ENCODE measurements at places on chromosomes 7 and 10.

DNA sequence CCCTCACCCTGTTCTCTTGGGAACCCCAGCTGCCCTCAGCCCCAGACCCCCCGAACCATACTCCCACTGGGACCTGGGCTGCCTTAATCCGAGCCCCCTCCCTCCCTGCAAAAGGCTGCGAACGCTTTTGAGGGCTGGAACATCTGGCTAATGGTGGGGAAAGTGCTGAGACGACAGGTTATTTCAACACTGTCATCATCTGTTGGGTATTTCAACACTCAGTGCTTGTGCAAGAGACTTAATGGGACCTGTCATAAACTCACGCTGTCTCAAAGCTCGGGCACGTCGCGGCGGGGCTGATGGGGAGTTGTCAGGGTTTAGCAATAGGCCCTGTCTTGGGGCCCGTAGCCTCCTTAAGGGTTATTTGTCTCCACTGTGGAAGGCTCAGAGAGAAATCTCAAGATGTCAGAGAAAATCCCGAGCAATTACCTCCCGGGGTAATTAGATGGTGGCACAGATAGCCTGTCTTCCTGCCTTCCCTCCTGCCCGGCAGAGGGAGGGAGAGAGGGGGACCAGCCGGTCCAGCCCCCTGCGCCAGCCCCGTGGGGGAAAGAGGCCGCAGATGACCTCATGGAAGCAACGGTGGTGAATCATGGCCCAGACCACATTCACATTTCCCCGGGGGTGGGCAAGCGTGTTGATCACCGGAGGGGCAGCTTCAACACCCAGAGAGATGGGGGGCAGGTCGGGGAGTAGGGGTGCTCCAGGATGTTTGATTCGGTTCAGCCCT lies 88.7 kb upstream of the MYL10 start:
- DNase-seq: peak; percentile 45

GRCh38 chr7:133931053-133931452 lies 196.1 kb upstream of the LRGUK start:
- no peak for DNase-seq

GRCh38 chr10:60532696-60533468 lies 143.2 kb upstream of the ANK3 start:
- DNase-seq: no peak

DNA sequence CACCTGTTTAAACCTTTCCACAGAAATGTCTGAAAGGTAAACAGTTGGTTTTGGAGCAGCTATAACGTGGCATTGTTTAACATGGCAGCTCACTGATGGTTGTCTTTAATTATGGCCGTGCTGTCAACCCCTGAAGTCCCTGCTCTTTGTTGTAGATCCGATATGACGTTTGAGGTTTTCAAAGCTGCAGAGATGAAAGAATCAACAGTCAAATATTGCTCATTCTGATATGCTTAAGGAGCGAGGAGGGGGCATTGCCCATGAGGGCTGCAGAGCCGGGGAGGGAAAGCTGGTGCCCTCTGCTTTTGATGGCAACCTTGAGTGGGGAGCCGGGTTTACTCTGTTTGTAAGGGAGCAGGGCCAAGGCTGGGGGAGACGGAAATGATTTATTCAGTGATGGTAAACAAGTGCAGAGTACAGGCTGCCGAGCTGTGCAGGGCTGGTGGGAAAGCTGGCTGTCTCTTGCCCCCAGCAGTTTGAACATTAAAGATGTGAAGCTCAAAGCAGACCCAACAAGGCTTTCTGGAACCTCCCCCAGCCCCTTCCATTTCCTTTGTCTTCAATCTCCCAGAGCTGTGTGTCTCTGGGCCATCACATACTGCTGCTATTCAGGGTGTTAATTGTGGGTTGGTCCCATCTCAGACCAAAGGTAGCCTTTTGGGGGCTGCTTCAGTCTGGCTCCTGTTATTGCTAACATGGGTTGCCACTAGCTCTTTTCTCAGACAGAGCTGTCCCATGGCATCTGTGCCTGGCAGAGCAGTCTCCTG lies 345.5 kb downstream of the LRMDA start:
- DNase-seq: no peak

GRCh38 chr7:131108212-131108940 lies 219.3 kb upstream of the MKLN1 start:
- DNase-seq: no peak

GRCh38 chr10:86857128-86857721 lies 100.2 kb downstream of the MMRN2 start:
- no peak for DNase-seq

- DNase-seq: no peak
Observed at GRCh38 chr7:18655506-18655905, 160.0 kb downstream of the HDAC9 start.
